RPMI7951 (cell line): ENCODE measurements at places on chromosomes 12 and 14. TPM values are rescaled to one million over a fixed set of nuclear protein-coding genes. Genes with fewer than 3 reads are reported as not detected.

- no peak for DNase-seq
These were observed 37.5 kb downstream of the SLC38A4 start for GRCh38 chr12:46788072-46788887.

PTPRB gene
- total RNA-seq: 3.8 and 4.5 TPM in 2 replicates

DNA sequence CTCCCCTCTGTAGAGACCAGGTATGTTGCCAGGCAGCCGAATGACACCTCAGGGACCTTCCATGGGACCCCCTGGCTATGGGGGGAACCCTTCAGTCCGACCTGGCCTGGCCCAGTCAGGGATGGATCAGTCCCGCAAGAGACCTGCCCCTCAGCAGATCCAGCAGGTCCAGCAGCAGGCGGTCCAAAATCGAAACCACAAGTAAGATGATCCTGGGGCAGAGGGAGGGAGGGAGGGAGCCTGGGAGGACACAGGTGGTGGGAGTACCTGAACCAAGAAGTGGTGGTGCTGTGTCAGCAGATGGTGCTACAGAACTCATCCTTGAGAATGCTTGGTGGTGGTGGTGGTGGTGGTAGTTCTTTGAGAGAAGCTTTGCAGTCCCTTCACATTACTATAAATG, 1.0 kb downstream of the SMARCD1 start:
- no peak for DNase-seq

GLI1 gene
- 0.49 and 0.60 TPM in 2 replicates for total RNA-seq

PTCSC3 gene
- total RNA-seq: not detected in 2 replicates

A2ML1 gene
- total RNA-seq: not detected in 2 replicates

TSPAN19 gene
- not detected in 2 replicates for total RNA-seq
